Cardiac muscle cell (in vitro differentiated cells and primary cell): ENCODE measurements at places on chromosomes 7 and 10. TPM values are rescaled to one million over a fixed set of nuclear protein-coding genes. Genes with fewer than 3 reads are reported as not detected.

The ABCB4 gene
- total RNA-seq = 1.0 and 2.8 TPM in 2 replicates

GRCh38 chr10:100736809-100737354, 8.5 kb upstream of the PAX2 start:
- no peak for DNase-seq

GRCh38 chr10:88092973-88093372, 229.5 kb downstream of the PTEN start:
- peak; percentile 86 for DNase-seq

GRCh38 chr10:119715628-119716505, 10.0 kb upstream of the INPP5F start:
- DNase-seq = peak; percentile 34

The DNA2 gene
- 5.4 and 8.1 TPM in 2 replicates for total RNA-seq

DNA sequence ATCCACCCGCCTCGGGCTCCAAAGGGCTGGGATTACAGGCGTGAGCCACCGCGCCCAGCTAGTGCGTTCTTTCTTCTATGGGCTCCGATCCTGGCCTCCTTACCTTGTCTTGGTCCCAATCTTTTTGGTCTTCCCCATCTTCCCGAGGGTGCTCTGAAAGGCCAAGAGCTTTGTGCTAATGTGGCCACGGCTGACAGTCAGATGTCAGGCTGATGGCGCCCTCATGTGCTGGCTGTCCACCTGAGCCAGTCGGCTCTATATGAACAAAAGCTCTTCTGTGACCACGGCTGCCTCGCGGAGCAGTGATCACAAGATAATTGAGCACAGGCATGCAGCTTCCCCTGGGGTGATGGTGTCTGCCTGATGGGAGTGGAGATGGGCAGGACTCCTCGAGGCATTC, 11.0 kb upstream of the AHCYL2 start:
- DNase-seq = no peak

- DNase-seq = no peak
Measured at GRCh38 chr10:74794531-74794930, 31.9 kb upstream of the KAT6B start.

The GOT1 gene
- 114 and 142 TPM in 2 replicates for total RNA-seq

DNA sequence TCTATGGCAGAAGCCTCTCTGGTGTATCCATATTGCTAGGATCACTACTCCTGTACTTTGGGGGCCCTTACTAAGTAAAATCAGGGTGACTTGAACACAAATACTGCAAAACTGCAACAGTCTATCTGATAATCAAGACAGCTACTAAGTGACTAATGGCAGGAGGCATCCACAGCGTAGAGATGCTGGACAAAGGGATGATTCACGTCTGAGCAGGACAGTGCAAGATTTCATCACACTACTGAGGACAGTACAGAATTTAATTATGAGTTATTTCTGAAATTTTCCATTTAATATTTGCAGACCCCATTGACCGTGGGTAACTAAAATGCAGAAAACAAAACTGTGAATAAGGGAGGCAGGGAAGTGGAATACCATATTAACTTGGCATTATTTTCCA, 10.4 kb downstream of the CUL2 start:
- peak; percentile 72 for DNase-seq

- DNase-seq = no peak
Measured at GRCh38 chr10:49172061-49172776, 16.0 kb downstream of the TMEM273 start.

DNA sequence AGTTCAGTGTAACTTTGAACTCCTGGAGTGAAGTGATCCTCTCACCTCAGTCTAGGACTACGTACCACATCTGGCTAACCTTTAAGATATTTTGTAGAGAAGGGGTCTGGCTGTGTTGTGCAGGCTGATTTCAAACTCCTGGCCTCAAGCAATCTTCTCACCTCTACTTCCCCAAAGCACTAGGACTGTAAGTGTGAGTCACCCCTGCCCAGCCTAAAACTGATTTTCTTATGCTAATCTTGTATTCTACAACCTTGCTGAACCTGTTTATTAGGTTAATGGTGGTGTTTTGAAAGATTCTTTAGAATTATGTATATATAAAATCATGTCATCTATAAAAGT, 58.0 kb downstream of the LCOR start:
- no peak for DNase-seq

GRCh38 chr7:137454246-137454724, 110.8 kb upstream of the PTN start:
- DNase-seq = peak; percentile 76
